ENCODE measurements at places on chromosomes 7 and 10.

- DNase-seq, result no peak
Measured at GRCh38 chr7:4792537-4793126, 17.2 kb downstream of the AP5Z1 start.

DNA sequence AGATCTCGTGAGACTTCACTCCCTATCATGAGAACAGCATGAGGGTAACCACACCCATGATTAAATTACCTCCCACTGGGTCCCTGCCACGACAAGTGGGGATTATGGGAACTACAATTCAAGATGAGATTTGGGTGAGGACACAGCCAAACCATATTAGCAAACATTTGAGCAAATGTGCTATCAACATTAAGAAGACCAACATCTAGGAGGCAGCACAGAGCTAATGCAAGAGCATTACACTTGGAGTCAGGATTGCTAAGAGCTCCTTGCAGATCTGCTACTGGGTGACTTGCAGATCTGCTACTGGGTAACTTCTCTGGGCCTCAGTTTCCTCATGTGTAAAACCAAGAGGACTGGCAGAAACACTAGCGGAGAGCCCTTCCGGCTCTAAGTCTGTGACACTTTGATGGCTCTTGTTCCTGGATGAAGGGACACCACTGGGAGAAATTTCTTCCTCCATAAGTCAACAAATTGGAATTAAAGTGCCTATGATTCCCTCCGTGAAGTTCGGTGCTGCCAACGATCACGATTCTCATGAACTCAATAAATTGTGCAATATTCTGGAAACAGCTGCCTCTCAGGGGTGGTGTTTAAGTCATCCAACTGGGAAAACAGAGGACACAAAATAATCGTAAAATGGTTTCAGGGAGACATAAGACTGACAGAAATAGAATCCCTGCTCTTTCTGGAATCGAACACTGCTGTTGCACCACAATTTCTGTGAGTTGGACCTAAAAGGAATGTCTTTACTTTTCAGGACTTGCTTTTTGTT, 115.8 kb upstream of the ITGB1 start:
- peak; percentile 14 for DNase-seq

GRCh38 chr10:31075434-31075833, 43.8 kb upstream of the ZNF438 start:
- DNase-seq, result no peak

GRCh38 chr10:93600446-93601145, 439 bp downstream of the RBP4 start:
- peak; percentile 52 for DNase-seq

- DNase-seq, result no peak
Measured at GRCh38 chr10:88131511-88132139, 268.2 kb downstream of the PTEN start.

DNA sequence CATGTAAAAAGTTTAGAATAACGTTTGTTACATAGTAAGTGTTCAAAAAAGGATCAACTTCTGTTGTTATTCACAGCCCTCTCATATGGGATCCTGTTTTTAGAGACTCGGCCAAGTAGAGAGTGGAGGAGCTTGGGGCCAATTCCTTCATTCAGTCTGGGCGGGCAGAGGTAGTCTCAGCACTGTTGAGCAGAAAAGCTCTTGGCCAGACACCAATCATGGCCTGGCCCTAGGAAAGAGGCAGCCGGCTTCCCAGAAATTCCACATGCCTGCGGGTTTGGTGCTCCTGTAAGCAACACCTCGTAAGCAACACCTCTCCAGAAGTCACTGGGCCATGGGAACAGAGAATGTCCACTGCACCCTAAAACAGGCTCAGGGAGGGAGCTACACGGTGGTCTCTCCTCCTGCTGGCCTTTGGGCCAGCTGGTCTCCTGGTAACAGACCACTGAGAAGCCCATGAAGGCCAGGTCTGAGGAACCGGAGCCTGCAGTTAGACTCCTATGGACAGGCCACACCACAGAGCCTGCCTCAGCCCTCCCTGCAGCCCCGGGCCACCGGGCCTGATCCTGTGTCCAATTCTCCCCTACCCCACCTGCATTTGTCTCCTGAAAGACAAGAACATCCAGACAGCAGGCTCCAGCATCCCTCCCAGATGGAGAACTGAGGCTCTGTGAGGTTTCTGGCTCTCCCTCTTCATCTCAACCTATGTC, 149.1 kb downstream of the GRID1 start:
- DNase-seq, result no peak

- no peak for DNase-seq
Measured at GRCh38 chr7:154598396-154598795, 404.5 kb downstream of the PAXIP1 start.

DNA sequence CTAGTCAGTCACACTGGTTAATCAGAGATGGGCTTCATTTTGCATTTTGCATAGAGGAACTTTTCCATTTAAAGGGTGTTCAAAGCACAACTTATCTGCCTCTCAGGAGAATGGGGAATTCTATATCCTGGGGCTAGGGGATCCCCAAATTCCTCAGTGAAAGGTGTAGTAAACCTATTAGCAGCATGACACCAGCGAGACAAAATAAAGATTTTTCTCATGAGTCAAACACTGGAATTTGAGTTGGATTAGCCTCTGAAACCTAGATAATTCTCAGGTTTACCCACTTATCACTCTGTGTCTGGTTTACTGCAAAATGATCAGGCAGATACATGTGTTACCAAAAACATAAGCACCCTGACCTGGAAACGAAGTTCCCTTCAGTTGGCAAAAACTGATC, 2.1 kb downstream of the AFAP1L2 start:
- no peak for DNase-seq

DNA sequence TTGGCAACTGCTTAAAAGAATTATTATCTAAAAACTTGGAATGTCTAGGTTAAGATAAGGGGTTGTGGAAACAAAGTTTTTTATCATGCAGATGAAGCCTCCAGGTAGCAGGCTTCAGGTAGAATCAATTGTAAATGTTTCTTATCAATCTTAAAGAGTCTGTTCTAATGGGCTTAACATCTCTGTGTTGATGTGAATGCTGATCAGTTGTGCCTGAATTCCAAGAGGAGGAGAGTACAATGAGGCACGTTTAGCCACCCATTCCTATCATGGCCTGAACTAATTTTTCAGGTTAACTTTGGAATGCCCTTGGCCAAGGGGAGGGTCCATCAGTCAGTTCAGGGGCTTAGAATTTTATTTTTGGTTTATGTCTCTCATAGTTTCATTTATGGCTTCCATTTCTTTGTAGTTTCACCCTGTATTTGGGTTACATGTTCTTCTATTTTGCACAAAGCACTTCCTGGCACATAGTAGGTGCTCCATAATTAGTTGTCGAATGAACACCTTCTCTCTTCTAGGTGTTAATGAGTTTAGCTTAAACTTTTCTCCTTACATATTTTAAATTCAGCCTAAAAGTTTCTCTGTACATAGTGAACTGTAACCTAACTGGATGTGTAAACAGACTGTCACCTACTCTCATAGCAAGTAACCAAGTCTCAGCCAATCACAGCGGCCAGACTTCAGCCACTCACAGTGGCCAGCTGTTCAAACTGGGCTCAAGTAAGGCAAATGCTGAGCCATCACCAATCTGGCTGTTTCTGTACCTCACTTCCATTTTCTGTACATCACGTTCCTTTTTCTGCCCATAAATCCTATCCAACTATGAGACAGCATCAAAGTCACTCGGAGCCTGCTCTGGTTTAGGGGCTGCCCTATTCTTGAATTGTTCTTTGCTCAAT, 34.7 kb downstream of the ALOX5 start:
- DNase-seq, result peak; percentile 87

GRCh38 chr10:116785867-116786266, 43.5 kb upstream of the HSPA12A start:
- no peak for DNase-seq

GRCh38 chr7:1151156-1151555, 8.8 kb downstream of the ZFAND2A start:
- no peak for DNase-seq

GRCh38 chr7:95905167-95905566, 132.8 kb downstream of the DYNC1I1 start:
- no peak for DNase-seq

DNA sequence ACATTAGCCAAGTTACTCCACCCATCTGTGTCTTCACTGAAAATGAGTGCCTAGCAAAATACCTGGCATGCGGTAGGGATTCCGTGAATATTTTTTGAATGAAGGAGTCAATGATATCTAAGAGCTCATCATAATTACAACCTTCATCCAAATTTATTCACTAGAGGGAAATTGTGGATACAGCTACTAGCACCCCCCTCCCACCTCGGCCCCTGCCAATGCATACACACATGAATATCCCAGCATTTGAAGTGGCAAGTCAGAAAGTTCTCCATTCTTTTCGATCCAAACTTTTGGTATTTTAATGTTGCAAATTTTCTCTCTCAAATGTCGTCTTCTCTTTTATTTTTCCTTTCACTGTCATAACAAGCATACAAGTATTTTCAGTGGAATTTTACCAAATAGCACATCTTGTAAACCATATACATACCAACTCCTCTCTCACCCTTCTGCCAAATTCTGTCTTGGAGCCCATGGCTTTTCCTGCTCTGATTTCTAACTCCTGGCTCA, 164.3 kb downstream of the GRID1 start:
- DNase-seq, result no peak

- DNase-seq, result no peak
Measured at GRCh38 chr10:33160151-33160550, 174.3 kb downstream of the NRP1 start.

DNA sequence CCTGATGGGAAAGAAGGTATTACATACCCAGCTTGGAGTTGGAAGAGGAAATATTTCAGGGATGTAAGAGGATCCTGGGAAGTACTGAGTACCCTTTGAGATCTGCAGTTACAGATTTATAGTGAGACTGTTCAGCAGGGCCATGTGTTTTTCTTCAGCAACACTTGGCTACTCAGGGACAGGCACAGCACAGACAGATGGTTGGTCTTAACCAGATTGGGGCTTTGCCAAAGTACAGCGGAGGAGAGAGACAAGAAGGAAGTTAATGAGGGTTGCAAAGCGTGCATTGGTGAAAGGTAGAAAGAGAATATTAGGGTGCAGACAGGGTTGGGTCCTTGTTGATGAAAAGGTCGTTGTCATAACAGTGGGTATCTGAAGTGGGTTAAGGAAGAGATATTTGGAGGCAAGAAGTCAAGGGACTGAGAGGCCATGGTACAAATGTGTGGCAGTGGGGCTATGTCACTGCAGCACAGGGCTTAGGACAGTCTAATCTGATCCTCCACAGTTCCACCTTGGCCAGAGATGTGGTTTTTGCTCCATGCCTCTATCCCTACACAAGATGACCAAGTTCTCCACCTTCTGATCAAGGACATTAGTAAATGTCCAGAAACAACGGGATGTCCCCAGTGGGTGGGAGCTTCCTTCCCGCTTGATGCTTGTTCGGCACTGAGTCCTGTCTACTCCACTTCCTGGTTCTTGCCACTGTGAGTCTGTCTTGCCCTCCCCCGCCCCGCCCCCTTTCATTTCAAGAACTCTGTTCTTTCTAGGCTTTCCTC, 18.9 kb upstream of the DNAJC1 start:
- DNase-seq, result no peak

GRCh38 chr7:132998763-132999162, 83.1 kb downstream of the CHCHD3 start:
- no peak for DNase-seq

- DNase-seq, result no peak
Measured at GRCh38 chr10:114274616-114275453, 35.8 kb downstream of the VWA2 start.

- no peak for DNase-seq
Measured at GRCh38 chr7:83211685-83212084, 49.0 kb upstream of the PCLO start.

GRCh38 chr7:110867771-110868170, 223.2 kb upstream of the LRRN3 start:
- DNase-seq, result no peak

- no peak for DNase-seq
Measured at GRCh38 chr10:114632869-114633715, 25.0 kb downstream of the ABLIM1 start.

DNA sequence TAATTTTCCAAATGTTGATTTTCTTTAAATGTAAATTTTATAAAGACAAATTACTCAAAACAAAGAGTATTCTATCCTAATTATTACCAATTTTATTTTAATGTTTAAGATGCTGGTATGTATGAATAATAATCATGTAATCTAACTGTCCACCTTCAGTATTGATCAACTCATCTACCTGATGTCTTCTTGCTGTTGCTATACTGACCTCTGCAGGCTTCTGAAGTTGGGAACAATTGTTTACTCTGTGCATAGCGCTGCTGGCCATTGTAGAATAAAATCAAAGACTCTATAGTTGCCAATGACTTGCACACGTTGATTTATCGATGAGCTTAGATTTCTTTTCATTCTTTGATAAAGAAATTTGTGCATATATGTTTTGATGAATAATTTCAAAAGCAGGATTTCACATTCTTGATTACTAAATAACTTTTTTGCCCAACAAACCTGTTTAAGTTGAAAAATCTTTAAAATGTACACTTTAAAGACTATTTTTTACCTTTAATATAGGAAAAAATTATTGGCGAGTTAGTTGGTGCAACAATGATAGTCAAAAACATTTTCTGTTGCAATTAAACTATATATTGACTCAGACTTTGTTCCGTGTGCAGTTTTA, 282.3 kb downstream of the TFEC start:
- peak; percentile 69 for DNase-seq

DNA sequence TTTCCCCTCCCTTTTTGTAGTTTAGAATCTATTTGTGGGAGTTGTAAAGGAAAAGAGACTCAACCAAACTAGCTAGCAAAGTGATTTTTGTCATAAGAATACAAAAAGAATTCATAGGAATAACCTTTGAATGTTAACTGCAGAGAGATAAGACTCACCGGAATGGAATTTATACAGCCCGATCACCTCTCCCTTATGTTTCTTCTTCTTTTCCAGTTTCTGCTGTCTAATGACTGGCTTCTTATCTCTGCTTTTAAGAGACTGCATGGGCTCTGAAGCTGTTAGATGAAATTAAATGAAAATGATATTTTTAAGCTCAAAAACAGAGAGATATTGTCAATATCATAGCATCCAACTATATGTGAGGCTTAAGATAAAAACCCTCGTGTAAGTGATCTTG, 1095.9 kb downstream of the REEP3 start:
- no peak for DNase-seq

DNA sequence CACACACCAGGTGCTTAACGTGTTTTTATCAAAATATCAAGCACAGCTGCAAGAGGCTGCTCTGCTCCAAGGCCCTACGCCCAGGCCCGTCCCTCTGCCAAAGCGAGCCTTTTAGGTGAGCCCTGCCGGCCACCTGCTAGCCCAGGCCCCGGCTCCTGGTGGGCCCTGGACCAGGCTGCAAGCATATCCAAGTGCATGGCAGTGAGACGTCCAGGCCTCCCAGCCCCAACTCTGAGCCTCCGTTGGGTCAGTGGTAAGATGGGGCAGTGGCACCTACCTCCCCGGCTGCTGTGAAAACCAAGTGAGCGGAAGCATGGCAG, 136.2 kb downstream of the LHPP start:
- no peak for DNase-seq

- DNase-seq, result peak; percentile 75
Measured at GRCh38 chr7:91941450-91941849, 788 bp downstream of the AKAP9 start.

DNA sequence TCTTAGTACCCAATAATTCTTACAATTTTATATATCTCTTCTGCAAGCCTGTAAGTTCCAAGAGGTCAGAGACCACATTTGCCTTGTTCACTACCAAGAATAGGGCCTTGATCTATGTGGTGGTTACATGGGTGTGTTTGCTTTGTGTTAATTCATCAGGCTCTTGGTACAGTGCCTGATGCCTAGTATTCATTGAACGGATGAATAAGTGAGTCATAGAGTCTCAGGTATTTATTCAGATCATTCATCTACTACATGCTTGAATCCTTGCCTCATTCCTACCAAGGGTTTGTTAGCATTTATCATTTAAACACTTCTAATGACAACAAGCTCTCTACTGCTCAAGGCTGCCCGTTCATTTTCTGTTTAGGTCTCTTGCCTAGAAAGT, 11.3 kb upstream of the SGPL1 start:
- DNase-seq, result peak; percentile 79

GRCh38 chr10:32328499-32328898, 18.5 kb downstream of the EPC1 start:
- DNase-seq, result no peak

Data from DMS53 (cell line).